ENCODE measurements at places on chromosomes 3 and 15.

DNA sequence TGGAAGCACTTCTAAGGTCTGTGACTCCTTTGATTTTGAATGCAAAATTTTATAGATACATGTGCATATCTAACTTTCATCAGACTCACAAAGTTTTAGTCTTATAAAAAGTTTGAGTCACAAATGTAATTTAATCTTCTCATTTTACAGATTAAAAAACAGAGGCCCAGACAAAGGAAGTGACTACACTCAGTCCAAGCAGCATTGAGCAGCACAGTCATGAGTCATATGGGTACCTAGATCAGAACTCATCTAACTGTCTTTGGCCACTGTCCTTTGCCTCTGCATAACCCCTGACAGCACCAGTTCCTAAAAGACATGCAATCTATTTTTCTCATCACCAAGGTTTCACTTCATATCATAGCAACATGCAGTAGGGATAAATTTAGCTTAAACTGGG, 210.7 kb upstream of the KCNH8 start:
- DNase-seq: no peak

DNA sequence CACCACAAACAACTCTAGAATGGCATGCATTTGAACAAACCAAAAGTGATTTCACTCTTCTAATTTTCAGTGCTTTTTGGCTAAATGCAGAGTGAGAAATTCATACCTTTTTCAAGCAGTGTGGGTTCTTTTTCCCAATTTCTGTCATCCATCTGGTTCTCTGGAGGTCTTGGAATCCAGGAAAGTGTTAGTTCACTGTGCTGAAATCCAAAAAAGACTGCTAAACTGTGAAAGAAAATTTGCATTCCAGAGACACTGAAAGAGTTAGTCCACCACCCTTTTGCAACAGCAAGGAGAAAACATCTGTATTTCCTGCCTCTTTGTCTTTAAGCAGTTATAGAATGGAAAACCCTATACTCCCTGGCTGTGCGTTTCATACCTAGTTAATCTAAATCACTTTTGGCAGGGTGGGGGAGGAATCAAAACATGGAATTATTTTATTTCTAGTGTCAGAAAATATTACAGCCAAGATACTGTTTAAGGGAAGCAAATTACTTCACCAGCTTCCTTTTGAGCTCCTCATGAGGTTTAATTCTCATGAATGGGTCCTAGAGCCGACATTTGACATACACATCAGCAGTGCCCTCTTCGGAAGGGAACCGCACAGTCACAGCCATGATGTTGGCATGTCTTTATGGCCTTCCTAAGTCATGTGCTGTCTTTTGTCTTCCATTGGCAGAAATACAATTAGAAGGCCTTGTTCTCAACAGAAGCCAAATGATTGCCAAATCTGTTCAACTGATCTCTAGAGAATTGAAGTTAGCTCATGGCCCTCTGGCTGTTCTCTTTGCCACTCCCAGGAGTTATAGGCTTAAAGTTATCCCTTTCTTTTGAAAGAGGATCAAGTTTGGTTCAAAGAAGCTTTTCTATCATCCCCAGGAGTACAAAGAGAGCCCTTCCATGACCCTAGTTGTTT, 317.7 kb upstream of the TPRG1 start:
- DNase-seq: no peak

DNA sequence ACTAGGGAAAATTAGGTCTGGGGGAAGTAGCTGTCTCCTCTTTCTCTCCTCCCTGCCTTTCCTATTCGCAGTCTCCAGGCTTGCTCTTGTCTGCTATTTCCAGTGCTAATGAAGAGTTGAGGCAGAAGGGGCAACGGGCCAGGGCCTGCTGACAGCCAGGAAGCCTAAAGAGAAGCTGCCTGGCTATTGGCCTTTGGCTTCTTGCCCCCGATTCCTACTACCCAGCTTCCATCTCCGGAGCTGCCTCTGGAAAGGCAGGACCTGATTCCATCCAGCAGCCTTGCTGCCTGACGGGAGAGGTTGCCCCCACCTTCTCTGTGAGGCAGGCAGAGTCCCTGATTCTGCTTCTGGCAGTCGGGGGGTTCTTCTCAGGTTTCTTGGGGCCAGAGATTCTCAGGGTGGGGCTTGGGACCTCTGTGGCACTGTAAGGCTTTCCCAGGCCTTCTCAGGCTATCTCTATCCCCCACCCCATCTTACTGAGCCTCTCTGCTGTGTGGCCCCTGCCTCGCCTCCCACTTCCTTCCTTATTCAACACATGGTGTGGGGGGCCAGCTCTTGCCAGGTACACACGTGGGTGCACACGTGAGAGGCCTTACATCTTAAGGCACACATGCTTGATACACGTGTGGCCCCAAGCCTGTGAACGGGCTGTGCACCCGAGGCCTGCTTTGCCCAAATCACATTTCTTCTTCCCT, 18.2 kb upstream of the JMJD7 start:
- DNase-seq: no peak

GRCh38 chr3:181076558-181076957, 87.0 kb upstream of the DNAJC19 start:
- no peak for DNase-seq

DNA sequence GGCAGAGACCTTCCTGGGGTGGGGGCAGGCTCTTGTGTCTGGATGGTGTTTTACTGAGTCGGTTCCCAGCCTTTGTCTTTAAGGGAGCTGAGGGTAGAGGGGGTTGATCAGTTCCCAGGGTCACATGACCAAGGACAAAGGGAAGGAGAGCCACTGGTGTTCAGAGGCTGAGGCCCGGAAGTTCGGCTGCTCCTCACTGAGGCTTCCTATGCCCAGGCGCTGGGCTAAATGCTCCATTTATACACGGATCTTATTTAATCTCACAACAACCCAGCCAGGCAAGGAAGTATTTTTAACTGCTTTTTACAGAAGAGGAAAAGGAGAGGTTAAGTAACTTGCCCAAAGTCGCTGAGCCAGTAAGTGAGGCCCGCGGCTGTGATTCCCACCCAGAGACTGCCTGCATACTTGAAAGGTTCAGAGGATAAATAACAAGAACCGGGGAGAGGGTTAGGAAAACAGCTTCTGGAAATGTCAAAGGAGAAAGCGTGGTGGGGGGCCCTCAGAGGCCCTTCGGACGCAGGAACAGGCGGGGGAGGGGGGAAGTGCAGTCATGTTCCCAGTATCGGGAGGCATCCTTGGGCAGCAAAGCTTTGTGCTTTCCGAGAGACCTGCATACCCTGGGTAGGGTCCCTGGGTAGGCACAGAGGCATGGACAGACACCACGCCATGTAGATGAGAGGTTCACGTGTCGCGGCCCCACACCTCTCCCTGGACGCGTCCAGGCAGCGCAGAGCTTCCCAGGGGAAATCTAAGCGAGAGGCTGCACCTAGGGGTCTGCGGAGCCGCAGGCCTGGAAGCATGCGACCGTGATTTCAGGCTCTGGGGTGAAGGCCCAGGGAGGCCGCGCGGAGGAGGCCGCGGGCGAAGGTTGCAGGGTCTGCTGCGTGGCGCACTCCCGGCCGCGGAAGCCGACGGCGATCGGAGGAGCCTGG, 21.3 kb downstream of the EPHB3 start:
- no peak for DNase-seq

- no peak for DNase-seq
These were observed 276.0 kb downstream of the UACA start for GRCh38 chr15:70487387-70487740.

DNA sequence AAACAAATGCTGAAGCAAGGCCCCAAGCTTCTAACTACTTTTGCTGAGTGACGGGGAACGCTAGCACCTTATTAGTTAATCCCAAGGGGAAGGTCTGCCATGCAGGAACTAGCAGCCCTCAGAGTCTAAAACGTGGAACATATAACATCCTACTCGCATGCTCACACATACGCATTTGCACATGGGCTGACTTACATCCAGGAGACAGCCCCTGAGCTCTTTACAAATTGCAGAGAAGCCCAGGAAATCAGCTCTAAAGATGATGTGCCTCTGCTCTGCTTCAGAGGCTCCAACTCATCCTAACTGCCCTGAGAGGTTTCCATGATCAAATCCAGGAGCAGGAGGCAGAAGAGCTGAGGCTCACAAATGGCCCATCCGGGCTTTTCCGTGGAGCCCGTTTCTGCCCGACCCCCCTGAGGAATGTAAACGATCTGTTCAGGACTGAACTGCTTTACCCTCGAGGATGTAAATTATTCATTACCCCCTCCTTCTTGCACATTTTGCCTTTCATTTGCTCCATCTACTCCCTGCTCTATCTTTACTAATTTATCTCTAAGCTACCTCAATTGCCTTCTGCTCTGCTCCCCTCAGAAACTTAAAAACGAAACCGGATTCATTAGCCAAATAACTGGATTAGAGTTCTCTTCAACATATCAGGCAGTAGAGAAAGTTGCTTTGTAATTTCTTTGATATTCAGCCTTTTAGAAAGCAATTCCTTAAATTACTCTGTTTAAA, 141.9 kb upstream of the CCDC54 start:
- DNase-seq: no peak

GRCh38 chr15:89054873-89055272, 33.4 kb upstream of the ABHD2 start:
- DNase-seq: no peak

DNA sequence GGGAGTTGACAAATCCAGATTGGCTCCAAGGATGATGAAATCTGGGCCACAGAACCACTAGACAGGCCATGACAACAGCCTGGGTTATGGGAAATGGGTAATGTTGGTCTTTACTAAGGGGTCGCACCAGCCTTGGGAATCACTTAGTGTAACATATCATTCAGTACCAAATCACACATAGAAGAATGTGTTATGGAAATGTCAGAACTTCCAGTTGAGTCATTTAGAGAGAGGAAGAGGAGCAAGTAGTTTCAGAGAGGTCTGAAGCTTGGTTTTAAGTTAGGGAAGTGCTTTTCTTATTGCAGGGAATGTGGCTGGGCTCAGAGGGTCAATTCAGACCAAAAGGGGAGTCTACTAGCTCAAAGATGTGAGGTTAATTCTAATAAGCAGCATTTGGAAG, 241.6 kb upstream of the ZPLD1 start:
- DNase-seq: no peak

DNA sequence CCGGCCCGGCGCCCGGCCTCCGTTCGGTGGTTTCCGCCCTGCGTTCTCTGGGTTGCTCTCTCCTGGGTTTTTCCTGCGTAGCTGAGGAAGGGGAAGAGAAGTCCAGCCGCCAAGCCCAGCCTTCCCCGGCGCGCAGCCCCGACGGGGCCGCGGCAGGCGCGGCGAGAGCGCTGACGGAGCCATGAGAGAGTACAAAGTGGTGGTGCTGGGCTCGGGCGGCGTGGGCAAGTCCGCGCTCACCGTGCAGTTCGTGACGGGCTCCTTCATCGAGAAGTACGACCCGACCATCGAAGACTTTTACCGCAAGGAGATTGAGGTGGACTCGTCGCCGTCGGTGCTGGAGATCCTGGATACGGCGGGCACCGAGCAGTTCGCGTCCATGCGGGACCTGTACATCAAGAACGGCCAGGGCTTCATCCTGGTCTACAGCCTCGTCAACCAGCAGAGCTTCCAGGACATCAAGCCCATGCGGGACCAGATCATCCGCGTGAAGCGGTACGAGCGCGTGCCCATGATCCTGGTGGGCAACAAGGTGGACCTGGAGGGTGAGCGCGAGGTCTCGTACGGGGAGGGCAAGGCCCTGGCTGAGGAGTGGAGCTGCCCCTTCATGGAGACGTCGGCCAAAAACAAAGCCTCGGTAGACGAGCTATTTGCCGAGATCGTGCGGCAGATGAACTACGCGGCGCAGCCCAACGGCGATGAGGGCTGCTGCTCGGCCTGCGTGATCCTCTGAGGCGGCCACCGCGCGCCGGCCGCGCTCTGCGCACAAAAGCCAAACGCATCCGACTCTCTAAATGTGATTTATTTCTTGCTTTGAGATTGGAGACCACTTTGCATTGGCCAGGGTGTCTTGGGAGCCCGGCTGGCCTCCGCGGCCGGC, 727 bp downstream of the RAP2B start:
- no peak for DNase-seq

DNA sequence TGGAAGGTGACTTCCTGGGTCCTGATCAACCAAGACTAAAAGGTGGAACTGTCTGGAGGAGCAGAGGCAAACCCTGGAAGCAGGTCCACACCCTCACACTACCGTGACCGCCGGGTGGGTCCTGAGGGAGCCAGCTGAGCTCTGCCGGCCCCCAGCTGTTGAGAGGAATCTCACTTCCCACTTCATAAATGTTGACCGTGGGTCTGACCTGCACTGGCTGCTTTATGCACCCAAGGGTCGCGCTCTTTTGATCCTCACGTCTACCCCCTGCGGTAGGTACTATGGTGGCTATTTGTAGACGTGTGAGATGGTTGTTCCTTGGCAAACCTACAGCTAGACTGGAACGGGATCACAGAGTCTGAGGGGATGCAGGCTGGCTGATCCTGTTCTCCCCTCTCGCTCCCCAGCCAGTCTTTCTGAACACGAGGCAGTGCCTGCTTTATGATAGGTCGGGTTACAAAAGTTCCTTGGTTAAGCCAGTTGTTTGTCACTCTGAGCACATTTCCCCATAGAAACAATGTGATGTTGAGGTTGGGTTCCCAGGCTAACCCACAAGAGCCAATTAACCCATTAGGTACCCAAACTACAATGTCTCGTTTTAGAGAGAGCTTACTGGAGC, 113.0 kb upstream of the ETV5 start:
- DNase-seq: no peak

- no peak for DNase-seq
These were observed 19.2 kb downstream of the EXOSC7 start for GRCh38 chr3:44995142-44995770.

- no peak for DNase-seq
These were observed 54.4 kb downstream of the SH3BP5 start for GRCh38 chr3:15277861-15278500.

DNA sequence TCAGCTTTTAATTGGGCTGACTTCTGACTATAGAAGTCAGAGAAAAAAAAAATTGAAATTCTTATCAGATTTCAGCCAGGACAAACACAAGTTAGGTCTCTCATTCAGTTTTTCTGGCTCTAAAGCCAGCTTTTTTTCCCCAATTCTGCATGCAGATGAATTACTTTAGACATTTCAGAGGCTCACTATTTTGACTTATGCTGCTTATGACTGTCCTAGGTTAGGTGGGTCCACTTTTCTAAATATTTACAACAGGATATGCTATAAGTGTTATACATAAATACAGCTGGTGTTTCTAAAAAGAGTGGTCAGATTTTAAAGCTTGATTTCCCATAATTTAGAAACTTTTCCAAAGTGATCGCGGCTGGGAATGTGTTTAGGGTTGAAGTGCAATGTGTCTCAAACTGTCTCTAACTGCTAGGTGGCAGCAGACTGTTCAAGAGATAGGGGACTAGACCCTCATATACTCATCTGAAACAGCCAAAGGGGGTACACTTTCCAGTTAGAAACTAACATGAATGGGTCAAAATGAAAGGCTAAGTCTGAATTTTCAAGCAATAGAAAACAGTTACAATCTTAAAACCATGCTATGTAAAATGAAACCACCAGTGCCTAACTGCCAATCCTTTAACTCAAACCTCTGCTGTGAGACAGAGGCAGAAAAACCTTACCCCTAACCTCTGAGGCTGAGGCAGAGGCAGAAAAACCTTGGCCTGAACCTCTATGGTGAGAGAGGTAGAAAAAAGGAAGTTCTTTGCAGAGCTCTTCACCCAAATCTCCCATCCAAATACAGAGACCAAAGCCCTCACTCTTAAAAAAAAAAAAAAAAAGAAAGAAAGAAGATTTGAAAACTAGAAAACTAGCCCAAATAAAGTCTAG, 596.0 kb downstream of the NTRK3 start:
- DNase-seq: no peak
